ENCODE measurements at places on chromosomes 1 and 21.

DNA sequence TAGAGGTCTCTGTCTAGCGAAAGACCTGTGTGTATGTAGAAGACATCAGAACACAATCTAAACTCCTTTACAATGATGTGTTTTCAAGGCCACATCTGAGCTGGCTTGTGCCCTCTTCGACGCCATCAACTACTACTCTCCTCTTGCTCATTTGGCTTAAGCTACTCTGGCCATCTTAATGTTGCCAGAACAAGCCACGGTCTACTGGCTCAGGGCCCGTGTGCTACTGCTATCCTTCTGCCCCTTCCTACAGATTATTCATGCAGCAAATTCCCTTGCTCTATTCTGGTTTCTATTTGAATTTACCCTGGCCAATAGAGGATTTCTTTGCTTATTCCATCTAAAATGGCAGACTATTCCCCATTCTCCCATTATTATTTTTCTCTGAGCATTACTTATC, 121.7 kb downstream of the ZZZ3 start:
- no peak for DNase-seq

- DNase-seq: no peak
These were observed at the start of gene TFF2 for GRCh38 chr21:42350927-42351426. Gene TFF2 (minus strand): TSS chr21:42350994. CDS start chr21:42350957, 37 bp downstream.

GRCh38 chr1:198883184-198883583, 244.3 kb downstream of the PTPRC start:
- DNase-seq: no peak

DNA sequence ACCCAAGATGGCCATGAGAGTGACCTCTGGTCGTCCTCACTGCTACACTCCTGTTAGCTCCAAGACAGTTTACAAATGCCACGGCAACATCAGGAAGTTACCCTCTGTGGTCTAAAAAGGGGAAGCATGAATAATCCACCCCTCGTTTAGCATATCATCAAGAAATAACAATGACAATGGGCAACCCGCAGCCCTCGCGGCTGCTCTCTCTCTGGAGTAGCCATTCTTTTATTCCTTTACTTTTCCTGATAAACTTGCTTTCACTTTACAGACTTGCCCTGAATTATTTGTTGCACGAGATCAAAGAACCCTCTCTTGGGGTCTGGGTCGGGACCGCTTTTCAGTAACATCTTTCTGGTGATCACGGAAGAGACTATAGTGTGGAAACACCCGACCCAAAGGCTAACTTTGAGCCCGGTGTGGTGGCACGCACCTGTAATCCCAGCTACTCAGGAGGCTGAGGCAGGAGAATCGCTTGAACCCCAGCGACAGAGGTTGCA, 19.8 kb upstream of the COX20 start:
- no peak for DNase-seq

Data from substantia nigra (tissue), 51 donors.